Upper lobe of right lung (tissue), 1 donor: ENCODE measurements at places on chromosomes 12 and 14. TPM values are rescaled to one million over a fixed set of nuclear protein-coding genes. Genes with fewer than 3 reads are reported as not detected.

The SLC6A13 gene
- 3.9 TPM for total RNA-seq

The GPR84 gene
- 0.96 TPM for total RNA-seq

The SLC10A1 gene
- not detected for total RNA-seq

The POTEG gene
- total RNA-seq = not detected

The SPX gene
- total RNA-seq = 1.7 TPM

The CAPZA3 gene
- total RNA-seq = not detected

The OR4E2 gene
- total RNA-seq = not detected

DNA sequence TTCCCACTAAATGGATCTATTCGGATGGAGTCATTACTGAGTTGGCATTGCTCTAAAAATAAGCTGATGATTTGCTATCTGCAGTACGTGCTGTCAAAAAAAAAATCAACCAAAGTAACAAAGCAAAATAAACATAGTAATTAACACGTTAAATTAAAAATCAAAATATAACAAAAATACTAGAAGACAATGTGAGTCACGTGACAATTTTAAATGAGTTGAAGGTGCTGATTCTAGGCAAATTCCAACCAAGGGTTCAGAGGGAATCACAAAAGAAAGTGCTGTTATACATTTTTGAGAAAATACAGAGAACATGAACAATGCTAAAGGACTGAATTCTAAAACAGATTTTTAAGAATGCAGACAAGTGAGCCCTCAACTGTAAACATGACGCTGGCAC lies 45.2 kb upstream of the IFNG-AS1 start:
- H3K27me3 ChIP-seq = no peaks in the 10 kb centered on the region
- H3K27ac ChIP-seq = no peak overlapping the region
- peaks cover 10% of the 10 kb centered on the region for H3K4me1 ChIP-seq
- H3K4me3 ChIP-seq = no peak overlapping the region
- DNase-seq = no peak
- no peaks in the 10 kb centered on the region for H3K36me3 ChIP-seq

GRCh38 chr12:121132601-121133481 lies at the start of gene P2RX7:
Gene P2RX7 (plus strand): TSS chr12:121132876. CDS start chr12:121132971, 95 bp downstream.
- H3K4me3 ChIP-seq = peak within 1 kb of the TSS; percentile 48
- H3K27me3 ChIP-seq = no peaks in the 10 kb centered on the region
- no peaks in the 10 kb centered on the region for H3K36me3 ChIP-seq

DNA sequence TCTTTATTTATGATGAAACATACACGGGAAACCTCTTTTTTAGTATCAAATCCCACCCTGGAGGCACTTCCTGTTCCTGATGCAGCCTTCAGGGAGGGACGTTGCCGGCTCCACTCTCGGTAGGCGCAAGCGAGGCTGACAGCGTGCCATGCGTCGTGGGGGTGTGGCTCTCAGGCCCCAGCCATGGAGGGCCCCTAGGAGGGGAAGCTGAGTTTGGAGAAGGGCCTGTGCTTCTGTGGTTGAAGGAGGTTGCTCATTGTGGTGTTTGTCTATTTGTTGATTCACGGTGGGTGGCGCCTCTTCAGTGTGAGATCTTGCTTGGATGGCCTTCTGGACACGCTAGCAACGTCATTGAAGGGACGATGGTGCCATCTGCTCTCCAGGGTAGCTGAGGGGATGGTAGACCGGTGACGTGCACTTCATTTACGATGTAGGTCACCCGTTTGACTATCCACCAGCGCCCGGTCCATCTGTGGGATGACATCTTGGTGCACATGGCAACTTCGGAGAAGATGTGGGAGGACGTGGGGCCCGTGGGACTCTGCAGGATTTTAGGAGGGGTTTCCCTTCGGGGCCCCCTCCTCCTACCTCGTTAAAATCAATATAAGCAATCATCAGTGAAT lies 126.3 kb upstream of the RTL1 start:
- peak; percentile 42 for DNase-seq
- H3K27me3 ChIP-seq = no peaks in the 10 kb centered on the region
- H3K27ac ChIP-seq = no peak overlapping the region
- no peaks in the 10 kb centered on the region for H3K36me3 ChIP-seq
- no peak overlapping the region for H3K4me3 ChIP-seq

DNA sequence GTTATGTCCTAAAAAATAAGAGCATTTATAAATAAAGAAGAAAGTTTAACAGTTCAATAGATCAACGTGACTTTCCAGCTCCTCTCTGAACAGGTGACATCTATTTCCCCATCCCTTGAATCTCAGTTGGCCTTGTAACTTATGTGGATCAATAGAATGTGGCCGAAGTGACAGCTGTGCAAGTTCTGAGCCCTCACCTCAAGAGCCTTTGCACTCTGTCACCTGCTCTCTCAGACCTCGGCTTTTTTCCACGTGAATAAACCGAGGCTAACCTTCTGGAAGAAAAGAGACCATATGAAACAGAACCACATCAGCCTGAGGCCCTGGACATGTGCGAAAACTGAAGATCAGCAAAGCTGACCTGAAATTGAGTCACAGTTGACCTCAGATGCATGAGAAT lies 253.0 kb downstream of the DAD1 start:
- no peaks in the 10 kb centered on the region for H3K36me3 ChIP-seq
- no peak overlapping the region for H3K4me3 ChIP-seq
- peaks cover 9% of the 10 kb centered on the region for H3K4me1 ChIP-seq

DNA sequence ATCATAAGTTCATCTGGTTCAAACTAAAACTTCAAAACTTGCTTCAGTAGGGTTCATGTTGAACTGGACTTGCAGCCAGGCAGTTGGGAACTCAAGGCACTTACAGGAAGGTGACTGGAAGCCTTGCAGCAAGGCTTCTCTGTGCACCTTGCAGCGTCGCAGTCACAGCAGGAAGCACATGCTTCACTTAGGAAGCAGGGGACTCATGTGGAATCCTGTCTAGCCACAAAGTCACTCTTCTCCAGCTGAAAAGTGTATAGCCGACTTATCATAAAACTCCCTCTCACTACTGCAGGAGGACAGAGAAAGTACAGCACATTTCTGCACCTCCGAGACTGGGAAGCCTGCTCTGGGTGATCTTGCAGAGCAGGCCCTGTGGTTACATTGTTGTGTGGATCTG lies 114.0 kb upstream of the PRB2 start:
- no peak overlapping the region for H3K27ac ChIP-seq
- H3K4me3 ChIP-seq = no peak overlapping the region

DNA sequence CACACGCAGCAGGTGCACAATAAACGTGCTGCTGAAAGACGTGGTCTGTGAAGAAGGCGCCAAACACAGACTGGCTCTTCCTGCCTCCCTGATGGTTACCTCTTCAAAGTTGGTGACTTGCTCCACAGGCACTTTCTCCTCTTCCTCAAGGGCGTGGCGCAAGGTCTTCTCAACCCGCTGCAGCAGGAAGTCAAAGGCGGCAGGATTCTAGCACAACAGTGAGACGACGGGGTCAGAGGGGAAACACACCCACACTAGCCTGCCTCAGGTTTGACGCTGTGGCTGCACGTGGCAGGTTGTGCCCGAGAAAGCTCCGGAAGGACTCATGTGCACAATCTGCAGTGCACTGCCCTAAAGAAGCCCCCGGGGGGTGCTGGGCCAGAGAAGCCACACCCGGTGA lies 15.0 kb downstream of the POLE start:
- no peaks in the 10 kb centered on the region for H3K4me1 ChIP-seq
- no peak overlapping the region for H3K27ac ChIP-seq
- peaks cover 61% of the 10 kb centered on the region for H3K36me3 ChIP-seq
- no peak overlapping the region for H3K4me3 ChIP-seq
- no peaks in the 10 kb centered on the region for H3K27me3 ChIP-seq
- DNase-seq = no peak

DNA sequence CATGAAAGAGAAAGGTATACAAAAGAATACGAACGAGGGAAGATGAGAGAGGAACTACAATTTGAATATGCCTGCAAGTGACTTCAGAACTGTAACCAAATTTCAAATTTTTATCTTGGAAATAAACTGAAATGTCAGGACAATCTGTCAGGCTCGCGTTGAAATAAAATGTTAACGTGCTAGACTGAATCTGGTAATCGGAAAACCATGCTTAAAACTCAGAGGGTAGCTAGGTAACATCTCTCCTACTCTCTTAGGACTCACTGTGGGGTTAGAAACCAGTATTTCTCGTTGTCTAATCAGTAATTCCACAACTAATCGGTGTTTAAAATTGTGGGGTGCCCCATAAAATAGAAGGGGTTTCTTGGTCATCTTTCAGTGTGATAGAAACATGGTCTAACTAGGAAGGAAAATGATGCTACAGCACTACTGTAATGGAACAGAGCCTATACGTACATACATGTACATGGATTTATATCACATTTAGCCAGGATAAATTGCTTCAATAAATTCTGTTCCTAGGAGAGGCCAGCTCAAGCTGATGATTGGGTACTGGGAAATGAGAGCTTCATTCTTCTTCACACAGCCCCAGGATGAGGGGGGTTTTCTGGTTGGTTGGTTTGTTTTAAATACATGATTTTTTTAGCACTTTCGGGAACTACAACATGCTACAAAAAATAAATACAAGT lies 23.9 kb downstream of the ATF7 start:
- no peak overlapping the region for H3K27ac ChIP-seq
- H3K36me3 ChIP-seq = peaks cover 10% of the 10 kb centered on the region
- DNase-seq = no peak

DNA sequence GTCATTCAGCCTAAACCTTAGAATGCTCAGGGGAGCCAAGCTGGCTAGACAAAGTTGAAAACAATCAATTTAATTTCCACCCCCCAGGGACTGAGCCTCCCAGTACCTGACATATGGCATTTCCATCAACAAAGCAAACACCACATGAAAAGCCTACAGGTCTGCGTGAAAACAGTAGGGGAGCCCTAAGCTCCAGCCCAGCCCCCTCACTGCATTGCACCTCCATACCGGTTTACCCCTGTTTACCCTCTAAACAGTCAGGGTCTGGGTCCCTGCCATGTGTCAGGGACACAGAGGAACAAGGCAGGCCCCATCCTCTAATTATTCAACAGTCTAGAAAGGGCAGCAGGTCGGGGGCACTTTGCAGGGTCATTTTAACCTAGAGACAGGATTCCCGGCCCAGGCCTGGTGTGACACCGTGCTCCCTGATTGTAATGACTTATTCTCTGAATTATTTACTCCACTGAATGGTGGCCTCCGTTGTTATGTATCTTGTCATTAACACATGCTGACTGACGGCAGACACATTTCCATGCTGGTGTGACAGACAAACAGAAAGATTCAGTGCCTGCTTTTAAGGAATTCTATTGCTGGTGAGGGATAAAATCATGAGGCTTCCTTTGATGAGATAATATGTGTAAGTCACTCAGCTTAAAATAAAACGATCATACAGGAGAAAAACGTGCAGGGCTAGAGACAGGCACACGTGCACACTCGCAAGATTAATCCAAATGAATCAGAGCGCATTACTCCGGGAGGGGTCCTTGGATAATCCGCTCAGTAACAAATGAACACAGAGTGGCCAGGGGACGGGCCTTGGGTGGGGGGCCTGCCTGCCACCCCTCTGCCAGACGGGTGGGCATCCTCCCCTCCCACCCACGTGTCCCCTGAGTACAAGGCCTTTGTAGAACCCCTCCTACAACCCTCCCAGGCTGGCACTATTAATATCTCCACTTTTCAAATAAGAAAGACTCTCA lies 23.2 kb downstream of the CCDC88C start:
- no peak overlapping the region for H3K27ac ChIP-seq
- H3K4me3 ChIP-seq = no peak overlapping the region
- H3K27me3 ChIP-seq = no peaks in the 10 kb centered on the region
- DNase-seq = no peak
- no peaks in the 10 kb centered on the region for H3K36me3 ChIP-seq

DNA sequence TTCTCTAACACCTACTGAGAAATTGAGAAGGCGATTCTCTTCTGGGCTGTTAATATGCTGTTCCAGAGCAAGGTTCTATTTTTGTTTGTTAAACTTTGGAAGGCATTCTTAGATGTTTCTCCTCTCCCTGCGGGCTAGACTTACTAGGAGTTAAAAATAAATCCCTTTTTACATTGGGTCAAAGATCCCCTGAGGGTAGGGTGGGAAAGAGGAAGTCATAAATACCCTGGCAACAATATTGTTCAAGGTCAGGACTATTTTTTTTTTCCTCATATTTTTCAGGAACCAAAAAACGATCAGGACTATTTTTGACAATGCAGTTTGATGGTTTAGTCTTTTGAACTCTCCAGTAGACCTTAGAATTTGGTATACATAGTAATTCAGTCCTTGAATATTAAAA lies 12.0 kb upstream of the SLC2A14 start:
- no peak for DNase-seq
- no peak overlapping the region for H3K4me3 ChIP-seq
- no peaks in the 10 kb centered on the region for H3K27me3 ChIP-seq
- H3K4me1 ChIP-seq = no peaks in the 10 kb centered on the region
- H3K36me3 ChIP-seq = no peaks in the 10 kb centered on the region

- DNase-seq = no peak
- H3K4me1 ChIP-seq = no peaks in the 10 kb centered on the region
- H3K27me3 ChIP-seq = no peaks in the 10 kb centered on the region
- no peaks in the 10 kb centered on the region for H3K36me3 ChIP-seq
- no peak overlapping the region for H3K27ac ChIP-seq
These were observed 89.3 kb downstream of the FSCB start for GRCh38 chr14:44417809-44418208.

DNA sequence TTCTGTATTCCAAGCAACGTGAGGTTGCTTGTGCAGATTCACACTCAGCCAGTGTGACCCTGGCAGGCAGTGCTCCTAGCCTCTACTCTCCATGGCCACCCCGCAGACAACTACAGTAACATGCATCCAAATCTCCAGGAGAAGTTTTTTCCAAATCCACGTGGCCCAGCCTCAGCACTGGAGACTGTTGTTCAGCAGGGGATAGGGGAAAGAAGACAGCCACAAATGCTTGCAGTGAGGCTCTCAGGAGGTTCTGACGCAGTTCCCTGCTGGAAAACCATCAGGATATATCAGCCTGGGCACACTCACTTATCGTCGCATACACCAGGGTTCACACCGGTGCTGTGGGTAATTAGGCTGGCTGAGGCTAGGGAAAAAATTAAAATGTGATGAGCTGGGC lies 16.2 kb downstream of the IQSEC3 start:
- H3K27me3 ChIP-seq = peaks cover 14% of the 10 kb centered on the region
- H3K4me3 ChIP-seq = no peak overlapping the region
- no peak for DNase-seq

- no peaks in the 10 kb centered on the region for H3K4me1 ChIP-seq
- H3K4me3 ChIP-seq = no peak overlapping the region
- DNase-seq = no peak
- no peak overlapping the region for H3K27ac ChIP-seq
These were observed 55.6 kb upstream of the CISTR start for GRCh38 chr12:53807322-53807860.

- H3K4me3 ChIP-seq = no peak overlapping the region
- no peaks in the 10 kb centered on the region for H3K36me3 ChIP-seq
- H3K27me3 ChIP-seq = no peaks in the 10 kb centered on the region
- DNase-seq = no peak
- no peak overlapping the region for H3K27ac ChIP-seq
- H3K4me1 ChIP-seq = peaks cover 12% of the 10 kb centered on the region
These were observed 138.7 kb downstream of the TTC7B start for GRCh38 chr14:90677484-90678050.

DNA sequence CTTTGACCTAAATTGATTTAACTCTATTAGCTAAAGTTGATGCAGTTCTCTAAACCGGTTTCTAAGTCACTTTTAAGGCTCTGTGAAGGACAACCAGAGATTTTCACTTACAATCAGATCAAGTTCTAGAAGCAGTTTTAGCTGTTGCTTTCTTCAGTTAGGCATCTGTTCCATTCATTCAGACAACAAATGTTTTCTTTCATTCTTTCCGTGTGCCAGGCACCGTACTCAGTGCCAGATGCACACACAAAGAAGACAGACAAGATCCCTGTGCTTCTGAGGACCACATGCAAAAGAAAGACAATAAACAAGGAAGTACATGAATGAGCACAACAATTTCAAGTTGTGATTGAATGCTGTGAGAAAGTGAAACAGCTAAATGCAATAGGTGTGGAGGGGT lies 11.1 kb upstream of the EGLN3 start:
- no peaks in the 10 kb centered on the region for H3K4me1 ChIP-seq
- H3K27ac ChIP-seq = no peak overlapping the region
- H3K4me3 ChIP-seq = no peak overlapping the region
- no peaks in the 10 kb centered on the region for H3K27me3 ChIP-seq
- no peak for DNase-seq
